Small intestine (tissue), 16 donors: ENCODE measurements at places on chromosomes 4 and X. TPM values are rescaled to one million over a fixed set of nuclear protein-coding genes. Genes with fewer than 3 reads are reported as not detected.

The CT45A10 gene
- polyA plus RNA-seq = not detected

The FHL1 gene
- 51.8 TPM for polyA plus RNA-seq

The NDUFC1 gene
- 125 TPM for polyA plus RNA-seq

The PPEF2 gene
- polyA plus RNA-seq = not detected

The NPY1R gene
- polyA plus RNA-seq = 3.5 TPM

The SLC49A3 gene
- 7.8 TPM for polyA plus RNA-seq

The HHIP gene
- 0.22 TPM for polyA plus RNA-seq

The DCAF12L2 gene
- polyA plus RNA-seq = 0.12 TPM

The BANK1 gene
- polyA plus RNA-seq = 0.89 TPM

The AVPR2 gene
- not detected for polyA plus RNA-seq

The GSX2 gene
- not detected for polyA plus RNA-seq

The SOX3 gene
- not detected for polyA plus RNA-seq

The APLN gene
- polyA plus RNA-seq = 0.27 TPM

The ASB12 gene
- polyA plus RNA-seq = not detected

The STARD8 gene
- 0.67 TPM for polyA plus RNA-seq

The HAUS7 gene
- polyA plus RNA-seq = 20.8 TPM

The SHROOM4 gene
- 3.1 TPM for polyA plus RNA-seq

The RENBP gene
- 114 TPM for polyA plus RNA-seq

The PABPC1L2A gene
- not detected for polyA plus RNA-seq

The SCD5 gene
- 73.0 TPM for polyA plus RNA-seq

The CT45A8 gene
- polyA plus RNA-seq = not detected

The TLR6 gene
- 0.46 TPM for polyA plus RNA-seq

The SYTL4 gene
- 4.6 TPM for polyA plus RNA-seq

The GLOD5 gene
- 12.9 TPM for polyA plus RNA-seq

The GYPE gene
- 0.27 TPM for polyA plus RNA-seq

The UCHL1 gene
- polyA plus RNA-seq = 134 TPM

The OSTC gene
- polyA plus RNA-seq = 270 TPM

The GLRA3 gene
- not detected for polyA plus RNA-seq

The DCAF12L1 gene
- polyA plus RNA-seq = 0.03 TPM

The TXLNG gene
- polyA plus RNA-seq = 17.2 TPM

The RBMX2 gene
- 30.2 TPM for polyA plus RNA-seq
